ENCODE measurements at places on chromosomes 2 and 18.

- no peak for DNase-seq
Measured at GRCh38 chr18:34632321-34632720, 77.8 kb upstream of the DTNA start.

DNA sequence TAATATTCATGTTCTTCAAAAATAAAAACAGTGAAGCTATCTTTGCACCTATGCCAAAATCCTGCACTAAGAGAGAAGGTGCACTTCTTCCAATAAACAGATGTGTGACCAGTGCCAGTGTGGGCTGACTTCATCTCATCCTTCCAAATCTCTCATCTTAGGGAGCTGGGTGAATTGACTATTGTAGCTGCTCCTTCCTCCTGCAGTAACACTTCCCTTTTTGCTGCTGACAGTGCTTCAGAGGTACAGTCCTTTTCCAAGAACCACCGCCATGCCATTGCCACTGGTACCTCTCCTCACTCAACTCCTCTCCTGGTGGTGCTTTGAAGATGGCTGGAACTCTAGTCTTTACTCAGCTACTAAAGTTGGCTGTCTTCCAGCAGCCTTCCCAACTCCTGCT lies 42.1 kb upstream of the ARHGAP25 start:
- DNase-seq = no peak

DNA sequence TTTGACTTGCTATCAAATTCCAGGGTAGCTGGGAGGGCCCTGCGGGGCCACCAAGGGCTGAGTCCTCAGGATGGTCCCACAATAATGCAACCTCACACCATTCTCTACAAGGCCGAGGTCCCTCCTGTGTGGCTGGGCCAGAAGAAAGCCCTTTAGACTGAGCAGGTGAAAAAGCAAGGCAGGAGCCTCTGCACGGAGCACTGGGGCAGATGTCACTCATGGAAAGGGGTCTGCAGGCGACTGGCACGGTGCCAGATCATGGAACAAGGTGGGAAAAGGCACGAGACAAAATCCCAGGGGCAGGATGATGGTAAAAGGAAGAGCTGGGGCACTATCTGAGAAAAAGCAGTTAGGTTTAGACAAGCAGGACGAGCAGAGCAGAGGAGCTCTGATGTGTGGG lies 16.1 kb downstream of the HJURP start:
- no peak for DNase-seq

DNA sequence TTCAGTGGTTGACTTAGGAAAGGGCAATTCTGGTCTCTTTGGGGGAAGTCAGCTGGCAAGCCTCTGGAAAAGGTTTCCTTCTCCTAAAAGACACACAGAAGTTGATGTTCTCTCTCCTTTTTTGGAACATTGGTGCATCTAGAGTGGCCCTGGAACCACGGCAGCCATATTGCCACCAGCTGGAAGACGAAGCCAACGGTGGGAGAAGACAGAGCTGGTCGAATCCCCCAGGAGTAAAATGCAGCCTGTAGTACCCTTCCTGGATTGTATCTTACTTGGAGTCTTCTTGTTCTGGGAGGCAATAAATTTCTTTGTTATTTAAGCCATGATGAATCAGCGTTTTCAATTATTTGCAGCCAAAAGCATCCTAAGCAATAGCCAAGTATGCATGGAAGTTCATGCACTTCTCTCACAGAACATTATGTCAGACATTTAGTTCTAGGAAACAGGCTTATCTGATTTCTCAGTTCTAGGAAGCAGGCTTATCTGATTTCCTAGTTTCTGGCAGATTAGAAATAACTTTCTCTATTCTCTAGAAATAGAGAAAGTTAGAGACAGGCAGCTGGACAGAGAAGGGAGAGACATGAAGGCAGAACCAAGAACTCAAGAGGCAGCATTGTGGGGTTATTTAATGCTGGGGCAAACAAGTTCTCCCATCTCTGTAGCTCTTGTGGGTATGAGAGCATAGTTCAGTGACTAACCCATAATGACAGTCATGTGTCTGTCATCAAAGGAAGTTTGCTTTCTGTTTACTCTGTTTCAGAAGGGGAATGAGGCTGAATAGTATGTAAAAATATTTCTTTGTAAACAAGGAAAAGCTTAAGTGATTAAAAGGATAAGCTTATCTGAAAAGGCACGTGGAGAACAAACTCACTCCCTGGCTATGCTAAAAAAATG lies 40.5 kb upstream of the NABP1 start:
- no peak for DNase-seq

DNA sequence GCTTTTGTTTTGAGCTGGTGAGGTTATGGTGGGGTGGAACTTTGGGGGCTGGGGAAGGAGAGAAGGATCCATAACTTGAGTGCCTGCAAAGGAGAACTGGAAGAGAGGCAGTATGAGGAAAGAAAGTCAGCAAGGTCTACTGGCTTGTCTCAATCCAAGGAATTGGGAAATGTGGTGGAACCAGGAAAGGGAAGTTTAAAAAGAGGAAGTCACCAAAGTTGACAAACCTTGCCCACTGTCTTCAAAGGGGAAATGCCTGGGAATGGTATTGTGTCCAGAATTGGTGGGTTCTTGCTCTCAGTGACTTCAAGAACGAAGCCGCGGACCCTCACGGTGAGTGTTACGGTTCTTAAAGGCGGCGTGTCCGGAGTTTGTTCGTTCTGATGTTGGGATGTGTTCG lies 304.1 kb upstream of the FAM98A start:
- no peak for DNase-seq

GRCh38 chr2:37782155-37782673 lies 110.8 kb upstream of the CDC42EP3 start:
- DNase-seq = no peak

- DNase-seq = no peak
Measured at GRCh38 chr2:85326406-85327159, 1.2 kb downstream of the TGOLN2 start.

DNA sequence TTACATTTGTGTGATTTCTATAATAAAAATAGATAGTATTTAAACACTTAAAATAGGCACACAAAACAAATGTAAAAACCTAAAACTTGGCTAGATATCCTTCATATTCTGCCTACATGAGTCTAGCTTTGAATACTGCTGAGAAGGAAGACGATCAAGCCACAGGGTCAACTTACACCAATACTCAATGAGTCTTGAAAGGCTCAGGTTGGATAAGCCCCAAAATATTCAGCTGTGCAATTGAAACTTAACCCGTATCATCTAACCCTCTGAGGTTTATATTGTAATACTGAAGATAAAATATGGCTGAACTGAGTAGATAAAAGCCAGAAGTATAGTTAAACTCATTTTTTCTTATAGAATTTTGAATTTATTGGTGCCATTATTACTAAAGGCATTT lies 313.0 kb upstream of the NRXN1 start:
- DNase-seq = peak; percentile 11

DNA sequence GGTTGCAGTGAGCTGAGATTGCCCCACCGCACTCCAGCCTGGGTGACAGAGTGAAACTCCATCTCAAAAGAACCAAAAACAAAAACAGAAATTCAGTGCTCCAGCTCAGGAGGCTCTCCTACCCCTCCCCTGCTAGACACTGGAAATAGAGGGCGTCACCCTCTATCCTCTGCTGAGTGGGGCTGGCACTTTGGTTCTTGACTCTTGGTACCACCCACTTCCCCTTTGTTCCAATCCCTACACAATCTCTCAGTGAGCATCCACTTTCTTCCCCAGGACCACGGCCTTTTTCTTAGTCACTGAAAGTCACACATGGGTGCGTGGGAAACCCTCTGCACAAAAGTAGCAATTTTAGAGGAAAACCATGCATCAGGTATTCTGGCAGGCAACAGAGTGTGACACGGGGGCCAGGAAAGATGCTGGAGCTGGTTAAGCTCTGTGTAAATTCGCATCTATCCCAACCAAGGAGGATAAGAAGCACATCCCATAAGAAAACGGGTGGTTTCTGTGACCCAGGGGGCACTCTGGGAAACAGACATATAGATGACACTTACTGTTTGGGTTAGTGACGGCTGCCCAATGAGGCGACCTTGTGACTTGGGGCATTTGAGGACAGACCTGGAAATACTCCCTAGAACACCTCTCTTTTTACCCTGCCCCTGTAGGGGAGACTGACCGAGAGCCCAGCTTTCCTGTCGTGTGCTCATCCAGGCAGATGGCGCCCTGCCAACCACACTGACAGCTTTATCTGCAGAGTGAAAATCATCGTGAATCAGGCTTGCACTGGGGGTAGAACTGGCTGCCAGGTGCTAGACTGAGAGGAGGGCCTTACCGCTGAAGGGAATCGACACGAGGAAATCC lies 7.7 kb downstream of the HJURP start:
- DNase-seq = no peak
